ENCODE measurements at places on chromosomes 6 and 20.

GRCh38 chr6:125832391-125833117 lies 41.8 kb downstream of the NCOA7 start:
- DNase-seq, result no peak

GRCh38 chr6:125294925-125295324 lies 6.8 kb downstream of the HDDC2 start:
- no peak for DNase-seq

- DNase-seq, result peak; percentile 60
Observed at GRCh38 chr20:36950414-36951197, 902 bp downstream of the SAMHD1 start.

DNA sequence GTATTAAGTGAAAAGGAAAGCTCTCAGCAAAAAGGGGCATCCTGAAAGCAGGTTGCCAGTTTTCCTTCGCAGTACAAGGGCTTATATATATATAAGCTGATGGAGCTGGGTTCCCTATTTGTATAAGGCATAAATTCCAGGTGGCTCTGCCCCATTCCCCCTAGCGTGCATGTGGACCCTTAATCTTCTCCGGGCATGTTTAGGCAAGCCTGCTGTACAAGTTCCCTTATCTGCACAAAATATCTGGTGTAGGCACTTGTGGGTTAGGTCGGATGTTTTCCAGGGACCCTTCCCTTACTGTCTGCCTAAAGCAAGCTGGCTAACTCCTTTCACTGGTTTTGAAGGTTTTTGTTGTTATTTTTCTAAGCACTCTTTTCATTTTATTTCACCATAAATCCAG lies 140.7 kb downstream of the FUT9 start:
- DNase-seq, result no peak

- DNase-seq, result no peak
Observed at GRCh38 chr20:46388937-46389336, 17.5 kb downstream of the ELMO2 start.

All from CD4-positive, alpha-beta T cell treated with Interleukin-10 for 1 hour (primary cell).